ENCODE measurements at places on chromosomes 6 and 20.

DNA sequence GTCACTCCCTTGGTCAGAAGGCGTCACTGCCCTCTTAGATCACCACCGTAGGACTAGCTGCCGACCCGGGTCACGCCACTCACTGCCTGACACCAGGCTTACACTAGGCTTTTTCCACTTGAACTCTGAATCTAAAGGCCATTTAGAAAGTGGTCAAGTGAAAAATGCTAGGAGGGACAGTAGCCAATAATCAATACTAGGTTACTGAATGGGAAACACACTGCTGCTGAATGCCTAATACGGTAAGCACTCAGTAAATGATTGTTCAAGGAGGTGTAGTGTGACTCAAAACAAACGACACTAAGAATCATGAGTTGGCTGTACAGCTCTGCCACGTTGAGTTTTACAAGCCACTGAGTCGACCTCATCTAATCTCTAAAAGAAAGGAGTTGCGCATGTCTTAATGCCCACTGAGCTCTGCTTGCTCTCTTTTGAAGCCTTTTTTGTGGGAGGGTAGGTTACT is 760 bp upstream of the IBTK start:
- DNase-seq = no peak

- no peak for DNase-seq
These were observed 48.2 kb upstream of the F13A1 start for GRCh38 chr6:6368684-6369052.

DNA sequence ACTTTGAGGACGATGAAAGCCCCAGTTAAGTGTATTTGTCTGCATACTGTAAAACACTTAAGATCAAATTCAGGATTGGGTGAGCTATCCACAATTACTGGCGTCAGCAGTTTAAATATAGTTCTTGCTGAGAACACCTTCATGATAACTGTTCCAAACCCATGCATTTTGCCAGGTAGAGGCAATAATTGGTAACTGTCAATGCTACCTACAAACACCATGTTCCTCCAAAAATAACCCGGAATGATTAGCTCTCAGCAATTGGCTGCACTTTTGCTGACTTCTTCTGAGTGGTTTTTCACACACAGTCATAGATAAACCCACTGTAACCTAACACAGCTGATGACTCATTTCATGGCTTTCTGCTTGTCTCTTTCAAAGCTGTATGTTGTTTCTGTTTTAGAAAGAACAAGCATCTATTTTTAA is 1358.6 kb upstream of the GJE1 start:
- peak; percentile 25 for DNase-seq

DNA sequence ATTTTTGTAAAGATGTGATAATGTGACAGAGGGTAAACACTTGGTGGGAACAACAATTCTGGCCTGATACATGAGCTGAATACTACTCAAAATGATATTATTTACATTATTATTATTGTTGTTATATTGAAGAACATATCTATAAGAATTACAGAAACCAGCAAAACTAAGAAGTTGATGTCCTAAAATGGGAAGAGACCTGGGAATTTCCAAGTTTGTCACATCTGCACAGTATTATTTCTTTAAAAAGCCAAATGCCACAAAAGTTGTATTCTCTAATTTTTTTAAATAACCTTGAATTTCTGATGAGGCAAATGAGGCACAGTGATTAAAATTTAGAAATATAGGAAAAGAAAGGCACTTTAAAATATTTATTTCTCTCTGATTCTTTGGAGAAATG is 5.0 kb upstream of the ZNF292 start:
- DNase-seq = no peak

- DNase-seq = no peak
These were observed 49.8 kb downstream of the HNF4A start for GRCh38 chr20:44405257-44405656.

DNA sequence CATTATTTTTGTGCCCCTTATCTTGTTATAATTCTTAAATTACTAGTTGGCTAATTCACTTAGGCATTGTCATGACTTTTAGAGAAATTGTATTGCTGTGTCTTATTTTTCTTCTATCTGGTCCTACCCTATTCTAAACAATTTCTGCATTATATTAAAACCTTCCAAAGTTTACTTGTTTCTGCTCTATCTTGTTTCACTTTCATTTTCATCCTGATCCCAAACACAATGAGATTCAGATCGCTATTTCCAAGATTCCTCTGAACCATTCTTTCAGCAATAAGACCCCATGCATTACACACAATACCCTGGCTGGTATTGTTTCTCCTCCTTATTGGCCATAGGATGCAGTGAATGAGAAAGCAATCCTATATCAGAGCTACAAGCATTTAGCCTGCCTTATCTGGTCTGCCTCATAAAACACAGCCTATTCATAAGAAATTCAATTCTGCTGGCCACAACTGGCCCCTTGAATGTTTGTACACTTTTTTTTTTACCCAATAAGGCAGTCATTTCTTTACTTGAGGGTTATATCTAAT is 69.9 kb upstream of the POU3F2 start:
- DNase-seq = no peak

GRCh38 chr6:21628160-21628559 is 34.6 kb downstream of the SOX4 start:
- no peak for DNase-seq

- no peak for DNase-seq
These were observed 79.1 kb downstream of the UTRN start for GRCh38 chr6:144364208-144364720.

- DNase-seq = no peak
These were observed 17.5 kb downstream of the AGPAT4 start for GRCh38 chr6:161256407-161256806.

- DNase-seq = no peak
These were observed 5.7 kb downstream of the VSX1 start for GRCh38 chr20:25076201-25076600.

GRCh38 chr20:9493803-9494202 is 20.6 kb upstream of the LAMP5 start:
- DNase-seq = no peak

- DNase-seq = peak; percentile 67
These were observed 46.9 kb downstream of the GJA10 start for GRCh38 chr6:89941031-89941762.

GRCh38 chr20:38791291-38791690 is 14.2 kb upstream of the PPP1R16B start:
- no peak for DNase-seq

- no peak for DNase-seq
These were observed 10.2 kb upstream of the EEF1A2 start for GRCh38 chr20:63509088-63509564.

- DNase-seq = no peak
These were observed 679 bp downstream of the ADGRF5 start for GRCh38 chr6:46921059-46921458.

GRCh38 chr6:122704066-122704465 is 75.5 kb upstream of the FABP7 start:
- DNase-seq = no peak

GRCh38 chr20:56173438-56173837 is 75.1 kb upstream of the MC3R start:
- no peak for DNase-seq

DNA sequence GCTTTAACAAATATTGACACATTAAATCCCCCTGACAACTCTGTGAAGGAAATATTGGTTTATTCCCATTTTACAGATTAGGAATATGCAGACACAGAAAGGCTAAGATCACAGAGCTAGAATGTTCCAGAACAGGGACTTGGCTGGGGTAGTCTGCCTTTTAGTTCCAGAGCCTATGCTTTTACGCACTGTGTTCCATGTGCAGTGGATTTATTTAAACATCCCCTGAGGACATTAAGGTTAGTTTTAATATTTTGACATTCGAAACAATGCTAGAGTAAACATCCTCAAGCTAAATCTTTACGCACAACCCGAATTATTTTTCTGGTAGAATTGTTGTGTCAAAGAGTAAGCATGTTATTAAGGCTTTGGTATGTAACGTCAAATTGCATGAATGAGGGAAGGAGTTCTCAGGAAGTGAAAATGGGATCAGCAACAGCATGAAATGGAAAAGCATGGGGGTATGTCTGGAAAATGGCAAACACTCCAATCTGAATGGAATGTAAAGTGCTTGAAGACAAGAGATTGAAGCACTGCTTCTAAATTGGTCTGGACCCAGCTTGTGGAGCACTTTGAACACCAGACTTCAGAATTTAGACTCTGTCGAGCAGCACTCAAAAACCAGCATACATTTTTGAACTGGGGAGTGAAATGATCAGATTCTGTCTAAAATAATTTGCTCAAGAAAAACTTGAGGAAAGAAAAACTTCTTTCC is 429.9 kb downstream of the CD83 start:
- DNase-seq = no peak

- DNase-seq = no peak
These were observed 50.0 kb downstream of the SCAF8 start for GRCh38 chr6:154783229-154783628.

DNA sequence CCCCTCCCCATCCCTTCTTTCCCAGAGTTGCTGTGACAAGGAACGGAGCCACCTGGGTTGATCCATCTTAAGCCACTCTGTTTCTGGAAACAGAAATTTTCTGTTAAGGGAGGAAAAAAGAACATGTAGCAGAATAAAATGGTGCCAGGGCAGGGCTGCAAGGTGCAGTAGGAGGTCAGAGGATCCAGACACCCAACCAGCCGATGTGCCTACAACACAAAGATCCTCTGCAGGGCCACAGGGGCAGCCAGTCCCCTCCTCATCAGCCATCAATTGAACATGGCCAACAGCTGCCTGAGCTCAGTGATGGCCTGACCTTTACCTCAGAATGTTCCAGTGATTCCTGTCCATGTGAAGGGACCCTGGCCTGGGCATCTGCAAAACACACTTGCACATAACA is 11.9 kb downstream of the MDFI start:
- DNase-seq = no peak

DNA sequence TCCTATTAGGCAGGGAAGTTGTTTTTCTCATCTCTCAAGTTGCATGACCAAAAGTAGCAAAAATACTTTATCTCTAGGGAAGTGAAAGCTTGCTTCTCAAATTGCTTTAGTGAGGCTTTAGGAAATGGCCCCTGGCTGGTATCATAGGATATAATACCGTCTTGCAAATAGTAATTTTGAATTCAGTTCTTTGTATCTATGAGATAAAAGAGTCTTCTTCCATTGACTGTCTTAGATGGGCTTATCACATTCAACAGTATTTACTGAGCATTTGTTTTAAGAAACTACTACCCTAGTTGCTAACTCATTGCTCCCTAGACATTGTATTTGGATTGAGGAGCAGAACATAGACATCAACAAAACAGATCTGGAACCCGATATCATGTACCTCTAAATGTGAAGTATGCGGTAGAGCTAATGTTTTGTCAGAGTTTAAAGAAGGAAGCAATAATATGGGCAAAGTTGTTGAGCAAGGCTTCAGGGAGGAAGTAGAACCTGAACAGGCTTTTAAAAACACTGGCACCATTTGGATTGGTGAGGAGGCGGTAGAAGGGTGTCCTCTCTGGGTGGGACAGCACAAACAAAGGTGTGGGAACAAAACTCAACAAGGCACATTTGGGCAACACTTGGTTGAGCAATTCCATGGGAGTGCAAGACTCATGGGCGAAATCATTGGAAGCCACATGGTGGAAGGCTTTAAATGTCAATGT is 101.5 kb downstream of the SGK1 start:
- no peak for DNase-seq

GRCh38 chr6:137976430-137976829 is 109.4 kb downstream of the TNFAIP3 start:
- no peak for DNase-seq

- DNase-seq = no peak
These were observed 650.0 kb downstream of the KIF16B start for GRCh38 chr20:15923030-15923776.

GRCh38 chr20:63828545-63828944 is 2.5 kb downstream of the ZBTB46 start:
- no peak for DNase-seq

GRCh38 chr6:134079406-134079921 is 27.0 kb upstream of the SLC2A12 start:
- DNase-seq = no peak

GRCh38 chr6:112317461-112317860 is 29.7 kb upstream of the RFPL4B start:
- no peak for DNase-seq

DNA sequence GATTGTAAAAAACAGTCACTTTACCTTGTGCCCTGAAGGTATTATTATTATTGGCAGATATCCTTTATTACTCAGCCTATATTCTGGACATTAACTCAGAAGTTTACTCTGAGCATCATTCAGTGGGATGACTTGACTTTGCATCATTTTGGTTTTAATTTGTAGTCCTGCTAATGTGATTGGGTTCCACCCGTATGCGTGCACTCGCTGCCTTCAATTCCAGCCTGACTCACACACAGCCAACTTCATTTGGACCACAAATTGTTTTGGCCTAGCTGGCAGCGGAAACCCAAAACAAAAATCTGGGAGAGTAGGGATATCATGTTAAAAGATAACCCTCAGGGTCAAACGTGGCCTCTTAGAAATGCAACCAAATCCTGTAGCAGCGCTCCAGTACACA is 704.4 kb upstream of the SLC35B3 start:
- DNase-seq = no peak

GRCh38 chr6:108074057-108074358 is 533 bp downstream of the OSTM1 start:
- no peak for DNase-seq

DNA sequence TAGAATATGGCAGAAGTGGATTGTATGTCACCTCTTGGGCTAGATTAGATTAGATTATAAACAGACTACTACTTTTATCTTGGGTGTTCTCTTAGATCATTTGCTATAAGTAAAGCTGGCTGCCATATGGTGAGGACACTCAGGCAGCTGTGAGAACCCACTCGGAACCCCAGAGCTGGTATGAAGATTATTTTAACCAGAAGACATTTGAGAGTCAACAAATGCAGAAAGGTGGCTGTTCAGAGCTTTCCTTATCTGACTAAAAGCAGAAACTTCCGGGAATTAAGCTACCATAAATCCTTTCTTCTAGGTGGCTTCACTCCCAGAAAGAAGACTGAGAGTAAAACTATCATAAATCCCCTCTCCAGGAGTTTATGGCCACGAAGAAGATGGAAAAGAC is 91.9 kb downstream of the RNGTT start:
- DNase-seq = no peak

GRCh38 chr20:889932-890463 is 26.1 kb downstream of the ANGPT4 start:
- DNase-seq = no peak

DNA sequence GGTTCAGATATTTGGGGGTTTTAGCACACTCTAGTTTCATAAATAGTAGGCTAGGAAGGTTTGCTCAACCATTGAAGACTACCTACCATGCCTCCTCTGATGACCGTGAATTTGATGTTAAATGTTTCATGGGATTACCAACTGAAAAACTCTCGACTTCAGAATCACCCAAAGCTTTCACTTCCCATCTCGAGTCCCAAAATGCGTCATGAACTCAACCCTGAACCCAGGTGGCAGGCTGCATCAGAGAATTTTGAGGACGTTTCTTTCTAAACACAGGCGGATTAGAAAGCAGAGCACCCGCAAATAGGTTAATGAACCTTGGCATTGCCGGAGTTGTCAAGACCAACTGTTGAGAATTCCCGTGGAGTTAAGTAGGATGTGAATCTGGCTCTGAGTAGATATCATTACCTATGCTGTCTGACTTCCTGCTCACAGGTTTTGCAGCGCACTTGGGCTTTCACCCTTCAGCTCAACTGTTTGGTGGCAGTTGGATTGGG is 98.4 kb upstream of the ADTRP start:
- no peak for DNase-seq

GRCh38 chr20:59774921-59775686 is 158.3 kb downstream of the SYCP2 start:
- DNase-seq = no peak

Measured in NCI-H1092 treated with DMSO at 0.1 percent for 48 hours (cell line).